ENCODE measurements at places on chromosomes 16 and 17.

DNA sequence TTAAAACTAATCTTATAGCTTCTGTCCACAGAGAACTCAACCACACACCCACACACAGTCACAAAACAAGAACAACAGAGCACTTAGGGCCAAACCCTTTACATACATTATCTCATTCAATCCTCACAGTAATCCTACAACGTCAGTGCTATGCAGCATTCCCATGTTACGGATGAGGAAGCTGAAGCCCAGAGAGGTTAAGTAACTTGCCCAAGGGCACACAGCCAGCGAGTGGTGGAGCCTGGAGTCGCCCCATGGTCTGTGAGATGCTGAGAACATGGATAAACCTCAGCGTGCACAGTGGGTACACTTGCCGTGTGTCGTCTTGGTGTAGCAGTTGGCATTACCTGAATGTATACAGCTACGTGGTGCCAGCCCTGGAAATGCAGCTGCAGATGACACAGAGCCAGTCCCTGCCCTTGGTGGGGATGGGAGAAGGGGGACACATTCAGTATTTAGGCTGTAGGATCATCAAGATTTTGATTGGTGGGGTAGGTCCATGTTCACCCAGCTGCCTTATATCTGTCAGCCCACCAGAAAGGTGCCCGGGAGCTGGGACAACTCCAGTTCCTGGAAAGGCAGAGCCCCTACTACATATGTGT, 177.0 kb downstream of the IRF8 start:
- DNase-seq = no peak

- DNase-seq = no peak
Observed at GRCh38 chr17:1082579-1082978, 85.7 kb downstream of the TIMM22 start.

- no peak for DNase-seq
Observed at GRCh38 chr16:87622756-87623319, 20.5 kb downstream of the JPH3 start.

- no peak for DNase-seq
Observed at GRCh38 chr16:30063893-30064728, 1.4 kb upstream of the ALDOA start.

DNA sequence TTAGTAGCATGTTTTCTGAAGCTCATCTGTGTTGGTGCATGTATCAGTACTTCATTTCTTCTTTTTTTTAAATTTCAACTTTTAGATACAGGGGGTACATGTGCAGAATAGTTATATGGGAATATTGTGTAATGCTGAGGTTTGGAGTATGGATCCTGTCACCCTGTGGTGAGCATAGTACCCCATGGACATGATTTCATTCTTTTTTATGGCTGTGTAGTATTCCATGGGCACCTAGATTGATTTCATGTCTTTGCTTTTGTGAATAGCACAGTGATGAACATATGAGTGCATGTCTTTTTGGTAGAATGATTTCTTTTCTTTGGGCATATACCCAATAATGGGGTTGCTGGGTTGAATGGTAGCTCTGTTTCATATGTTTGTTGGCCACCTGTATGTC, 55.0 kb upstream of the NOL11 start:
- no peak for DNase-seq

DNA sequence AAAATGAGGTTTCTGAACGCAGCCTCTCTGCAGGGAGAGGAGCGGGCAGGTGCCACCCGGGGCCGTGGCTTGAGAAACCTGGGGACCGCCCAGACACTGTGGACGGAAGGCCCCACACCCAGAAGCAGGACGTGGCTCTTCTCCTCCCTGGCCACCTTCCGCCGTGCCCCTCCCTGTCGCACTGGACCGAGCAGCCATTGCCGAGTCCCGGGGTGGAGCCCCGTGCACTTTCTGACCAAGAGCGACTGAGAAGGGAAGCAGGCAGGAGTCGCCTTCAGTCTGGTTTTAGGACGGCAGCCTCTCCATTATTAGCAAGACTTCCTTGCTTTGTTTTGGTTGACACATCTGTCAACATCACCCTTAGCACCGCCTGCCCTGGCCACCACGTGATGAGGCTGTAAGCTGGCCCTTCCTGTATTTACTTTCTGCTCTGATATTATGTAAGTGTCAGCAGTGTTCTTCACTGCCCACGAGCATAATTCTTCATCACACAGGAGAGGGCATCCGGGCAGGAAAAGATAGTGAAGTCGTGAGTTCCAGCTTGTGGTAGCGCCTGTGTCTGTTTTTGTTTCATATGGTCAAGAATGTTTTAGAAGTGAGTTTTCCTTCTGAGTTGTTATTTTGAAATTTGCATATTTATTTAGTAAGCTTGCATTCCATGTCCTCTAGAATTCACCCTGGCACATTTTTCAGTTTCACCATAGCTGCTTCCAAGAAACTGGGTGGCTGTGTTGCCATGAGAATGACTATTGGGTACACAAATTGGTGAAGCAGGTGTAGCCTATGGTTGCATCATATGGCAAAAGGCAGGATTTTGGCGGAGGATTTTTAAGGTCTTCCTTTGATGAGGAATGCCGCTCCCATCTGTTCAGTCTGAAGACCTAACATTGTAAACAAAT, 1.0 kb downstream of the HERPUD1 start:
- DNase-seq = no peak

- no peak for DNase-seq
Observed at GRCh38 chr17:52138350-52138749, 20.2 kb downstream of the CA10 start.

DNA sequence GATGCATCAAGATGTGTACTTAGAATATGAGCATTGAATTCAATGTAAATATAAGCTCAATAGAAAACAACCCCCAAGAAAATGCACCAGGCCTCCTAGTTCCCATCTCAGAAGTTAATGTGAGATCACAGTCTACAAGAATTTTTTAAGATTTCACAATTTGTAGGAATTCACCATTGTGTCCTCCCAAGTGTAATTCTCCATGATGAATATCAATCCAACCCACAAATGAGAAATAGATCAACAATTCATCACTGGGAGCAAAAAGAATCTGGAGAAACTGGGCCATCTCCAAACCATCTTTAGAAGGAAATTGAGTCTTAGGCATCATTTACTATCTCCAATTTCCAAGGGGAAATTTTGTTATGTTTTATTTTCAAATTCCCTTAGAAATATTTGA, 310.5 kb upstream of the GOT2 start:
- no peak for DNase-seq
